Fibroblast of skin of right biceps (primary cell): ENCODE measurements at places on chromosomes 12 and 14.
A peak's percentile ranks its signal among the peaks of the same experiment; 100 is the strongest.

DNA sequence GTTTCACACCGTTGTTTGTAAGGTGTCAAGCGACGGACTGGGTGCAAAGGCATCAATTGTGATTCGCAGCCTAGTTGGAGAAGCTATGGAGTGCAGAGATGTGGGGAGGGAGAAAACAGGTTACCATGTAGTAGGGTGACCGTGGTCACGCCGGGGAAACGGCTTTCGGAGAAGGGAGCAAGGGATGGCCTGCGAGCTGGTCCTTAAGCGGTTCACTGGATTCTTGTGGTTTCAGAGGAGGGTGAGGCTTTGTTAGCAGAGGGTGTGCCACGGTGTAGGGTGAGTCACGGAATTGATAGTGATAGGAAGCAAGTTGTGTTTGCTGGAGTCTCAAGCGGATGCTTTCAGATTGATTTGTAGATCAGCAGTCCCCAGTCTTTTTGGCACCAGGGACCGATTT, 2.3 kb downstream of the PIWIL1 start:
- DNase-seq = no peak

DNA sequence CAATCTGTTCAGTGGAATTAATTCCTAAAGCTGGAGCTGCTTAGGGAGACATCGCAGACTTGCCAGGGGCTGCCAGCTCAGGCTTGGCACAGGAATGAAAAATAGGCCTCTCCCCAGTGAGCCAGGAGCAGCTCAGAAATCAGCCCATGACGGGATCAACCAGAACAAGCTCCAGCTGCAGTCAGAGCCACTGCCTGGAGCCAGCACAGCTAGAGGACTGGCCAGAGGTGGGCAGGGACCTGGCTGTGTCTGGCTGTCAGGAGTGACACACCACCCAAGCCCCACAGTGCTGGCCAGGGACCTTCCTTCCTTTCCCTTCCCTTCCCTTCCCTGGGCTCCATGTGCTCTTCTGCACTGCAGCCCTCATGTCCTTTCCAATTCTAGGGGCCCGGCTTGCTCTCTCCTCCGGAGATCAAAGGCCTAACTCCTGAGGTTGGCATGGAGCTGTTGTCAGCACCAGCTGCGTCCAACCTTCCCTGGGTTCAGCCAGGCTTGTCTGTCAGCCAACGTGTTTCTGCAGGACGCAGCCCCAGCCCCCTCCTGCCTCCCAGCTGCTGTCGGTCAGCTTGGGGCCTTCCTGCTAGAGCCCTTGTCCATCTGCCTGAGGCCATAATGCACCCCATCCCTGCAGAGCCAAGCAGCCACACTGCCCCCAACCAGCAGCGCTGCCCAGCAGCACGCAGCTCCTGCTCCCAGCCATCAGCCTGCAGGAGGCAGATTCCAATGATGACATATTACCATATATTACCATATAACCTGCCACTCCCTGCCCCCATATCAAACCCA, 149.3 kb downstream of the CALM1 start:
- no peak for DNase-seq

DNA sequence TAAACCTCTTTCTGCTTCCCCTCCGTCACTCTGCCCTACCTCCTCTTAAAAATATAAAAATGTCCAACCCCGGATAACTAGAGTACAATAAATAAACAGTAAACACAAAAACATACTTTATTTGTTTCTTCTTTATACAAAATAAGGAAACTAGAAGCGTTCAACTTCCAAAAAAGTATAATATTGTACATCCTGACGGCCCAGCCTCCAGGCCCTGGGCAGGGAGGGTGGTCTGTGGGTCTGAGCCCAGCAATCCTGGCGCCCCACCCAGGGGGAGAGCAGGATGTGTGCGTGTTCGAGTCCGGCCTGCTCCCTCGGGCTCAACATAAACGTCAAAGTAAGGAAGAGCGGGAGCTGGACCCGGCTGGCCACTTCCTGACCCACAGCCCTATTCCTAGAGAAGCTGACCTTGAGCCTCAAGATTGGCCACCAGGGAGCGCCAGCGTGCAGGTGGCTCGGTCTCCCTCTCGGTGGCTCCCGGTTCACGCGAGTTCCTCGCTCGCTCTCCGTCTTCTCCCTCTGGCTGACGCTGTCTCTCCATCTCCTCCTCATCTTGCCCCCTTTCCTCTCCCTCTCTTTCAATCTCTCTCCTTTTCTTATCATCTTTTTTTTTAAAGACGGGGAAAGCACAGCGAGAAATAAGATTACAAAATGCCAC, 9.4 kb downstream of the LHX5 start:
- DNase-seq = peak; percentile 61

- no peak for DNase-seq
These were observed 114.6 kb downstream of the TMEM132C start for GRCh38 chr12:128381541-128381940.

GRCh38 chr14:68834816-68835215, 41.9 kb upstream of the ZFP36L1 start:
- no peak for DNase-seq

- DNase-seq = no peak
These were observed 6.0 kb downstream of the PLEKHH1 start for GRCh38 chr14:67539116-67539515.

- DNase-seq = peak; percentile 59
These were observed 77.1 kb downstream of the KCNMB4 start for GRCh38 chr12:70443062-70443673.

DNA sequence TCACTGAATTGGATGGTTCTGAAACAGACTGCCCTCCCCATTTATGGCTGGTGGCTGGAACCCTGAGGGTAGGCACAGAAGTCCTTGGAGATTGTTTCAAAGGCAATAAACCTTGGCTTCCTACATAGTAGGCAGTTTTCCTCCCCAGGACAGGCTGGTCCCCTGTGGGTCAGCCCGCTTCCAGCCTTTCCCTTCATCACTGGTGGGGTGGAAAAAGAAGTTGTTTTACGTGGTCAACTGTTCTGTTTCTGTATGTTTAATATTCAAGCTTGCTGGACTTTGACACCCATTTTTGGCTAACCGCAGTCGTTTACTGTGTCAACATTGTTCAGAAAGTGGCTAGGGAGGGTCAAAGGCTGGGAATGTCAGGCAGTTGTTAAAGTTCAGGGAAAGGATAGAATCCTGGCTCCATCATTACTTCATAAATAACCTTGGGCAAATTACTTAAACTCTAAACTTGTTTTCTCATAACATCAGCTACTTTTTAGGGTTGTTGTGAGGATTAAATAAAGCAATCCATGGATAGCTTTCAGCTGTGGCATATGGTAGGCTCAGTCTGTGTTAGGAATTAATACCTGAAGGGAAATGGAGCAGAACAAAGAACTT, 2.4 kb downstream of the KLHDC2 start:
- no peak for DNase-seq

- peak; percentile 75 for DNase-seq
These were observed 133.5 kb upstream of the TMCC3 start for GRCh38 chr12:94783862-94784261.

DNA sequence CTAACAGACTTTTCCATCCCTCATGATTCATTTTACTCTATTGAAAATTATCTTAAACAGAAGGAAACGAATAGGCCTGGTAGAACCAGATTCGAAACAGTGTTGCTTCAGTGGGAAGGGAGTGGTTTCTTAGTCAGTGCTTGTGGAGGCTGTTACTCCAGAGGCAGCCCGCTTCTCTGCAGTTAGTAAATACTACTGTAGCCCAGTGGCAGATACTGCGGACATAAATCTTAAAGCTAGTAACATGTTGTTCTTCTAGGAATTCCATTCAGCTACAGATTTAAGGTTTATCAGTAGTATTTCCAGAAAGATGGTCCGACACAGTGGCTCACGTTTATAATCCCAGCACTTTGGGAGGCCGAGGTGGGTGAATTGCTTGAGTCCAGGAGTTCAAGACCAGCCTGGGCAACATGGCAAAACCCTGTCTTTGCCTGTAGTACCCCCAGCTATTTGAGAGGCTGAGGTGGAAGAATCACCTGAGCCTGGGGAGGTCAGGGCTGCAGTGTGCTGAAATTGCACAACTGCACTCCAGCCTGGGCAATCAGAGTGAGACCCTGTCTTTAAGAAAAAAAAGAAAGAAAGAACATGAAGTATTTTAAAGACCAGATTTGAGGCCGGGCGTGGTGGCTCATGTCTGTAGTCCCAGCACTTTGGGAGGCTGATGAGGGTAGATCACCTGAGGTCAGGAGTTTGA, 45.9 kb downstream of the DIP2B start:
- DNase-seq = no peak

DNA sequence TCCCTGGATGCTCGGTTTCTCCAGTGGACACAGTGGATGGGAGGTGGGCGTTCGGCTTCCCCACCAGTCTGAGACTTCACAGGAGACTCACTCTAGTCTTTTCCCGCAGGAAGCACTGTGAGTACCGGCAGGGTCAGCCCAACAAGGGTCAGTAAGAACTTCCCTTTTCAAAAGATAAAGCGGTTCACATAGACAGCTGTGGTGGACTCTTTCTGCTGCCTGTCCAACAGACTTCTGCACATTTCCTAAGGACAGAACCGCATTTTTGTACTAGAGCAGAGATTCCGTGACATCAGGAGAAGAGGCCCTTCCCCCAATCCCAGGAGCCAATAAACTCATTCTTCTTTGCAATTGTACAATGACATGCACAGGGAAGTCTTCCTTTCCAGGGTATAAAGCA, 10.4 kb downstream of the LTBR start:
- no peak for DNase-seq

DNA sequence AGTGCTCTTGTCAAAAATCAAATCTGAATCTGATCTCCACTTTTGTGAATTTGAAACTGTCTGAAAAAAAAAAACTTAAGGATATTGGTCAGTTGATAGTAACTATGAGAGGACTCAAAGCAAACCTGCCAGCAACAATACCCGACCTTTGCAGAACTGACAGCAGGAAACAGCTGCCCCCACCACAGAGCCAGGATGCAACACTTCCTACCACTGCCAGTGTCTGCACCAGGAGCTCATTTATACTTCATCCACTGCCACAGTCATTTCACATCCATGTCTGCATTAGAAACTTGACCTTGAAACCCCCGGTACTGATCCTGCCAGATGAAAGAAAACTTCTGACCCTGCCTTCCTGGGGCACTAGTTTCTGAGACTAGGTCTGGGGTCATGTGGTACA, 27.4 kb upstream of the RXYLT1 start:
- no peak for DNase-seq

DNA sequence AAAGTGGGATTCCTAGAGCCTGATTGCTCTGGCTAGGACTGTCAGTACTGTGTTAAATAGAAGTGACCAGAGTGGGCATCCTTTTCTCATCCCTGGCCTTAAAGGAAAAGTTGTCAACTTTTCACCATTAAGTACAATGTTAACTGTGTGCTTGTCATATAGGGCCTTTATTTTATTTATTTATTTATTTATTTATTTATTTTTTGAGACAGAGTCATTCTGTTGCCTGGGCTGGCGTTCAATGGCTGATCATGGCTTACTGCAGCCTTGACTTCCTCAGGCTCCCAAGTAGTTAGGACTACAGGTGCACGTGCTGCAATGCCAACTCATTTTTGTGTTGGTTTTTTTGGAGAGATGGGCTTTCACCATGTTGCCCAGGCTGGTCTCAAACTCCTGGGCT, 11.6 kb downstream of the SH2B3 start:
- DNase-seq = no peak

GRCh38 chr14:102873131-102873530, 49.3 kb upstream of the AMN start:
- DNase-seq = no peak

- no peak for DNase-seq
These were observed 8.0 kb downstream of the OAS2 start for GRCh38 chr12:112986291-112986800.

DNA sequence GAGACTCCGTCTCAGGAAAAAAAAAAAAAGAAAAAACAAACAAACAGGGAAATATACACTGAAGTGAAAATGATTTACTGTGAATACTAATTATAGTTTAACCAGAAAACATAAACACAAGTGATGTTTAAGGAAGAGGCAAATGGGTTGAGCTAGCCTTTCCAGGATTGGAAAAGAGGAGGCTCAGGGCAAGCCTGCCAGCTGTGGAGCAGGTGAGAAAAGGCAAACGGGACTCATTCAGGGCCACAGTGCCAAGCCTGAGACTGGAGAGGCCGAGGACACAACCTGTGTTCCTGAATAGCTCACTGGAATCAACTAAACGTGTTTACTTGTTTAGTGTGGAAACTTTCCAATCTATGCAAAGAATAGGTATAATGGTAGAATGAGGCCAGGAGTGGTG, 35.7 kb upstream of the MAPKAPK5 start:
- no peak for DNase-seq

- no peak for DNase-seq
These were observed 107.0 kb downstream of the ARF6 start for GRCh38 chr14:49999826-50000379.

GRCh38 chr14:103155826-103156394, 32.6 kb downstream of the TNFAIP2 start:
- DNase-seq = no peak

GRCh38 chr12:113318046-113318656, 16.8 kb downstream of the SLC8B1 start:
- no peak for DNase-seq

DNA sequence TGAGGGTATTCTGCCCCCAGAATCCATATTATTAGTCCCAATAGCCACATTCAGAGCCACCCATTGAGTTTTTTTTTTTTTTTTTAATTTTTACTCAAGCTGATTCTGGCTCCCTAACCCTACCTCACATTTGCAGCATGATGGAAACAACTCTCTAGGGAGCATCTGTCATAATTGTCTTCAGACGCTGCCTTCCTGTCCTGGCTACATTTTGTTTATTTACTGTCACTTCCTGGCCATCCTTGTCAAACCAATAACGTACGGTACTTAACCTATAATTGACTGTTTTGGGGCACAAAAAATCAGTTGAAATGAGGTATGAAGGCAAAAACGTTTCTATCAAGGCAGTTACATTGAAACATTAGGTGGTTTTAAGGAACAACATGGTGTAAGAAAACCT, 2.1 kb downstream of the GLIPR1 start:
- DNase-seq = peak; percentile 36

DNA sequence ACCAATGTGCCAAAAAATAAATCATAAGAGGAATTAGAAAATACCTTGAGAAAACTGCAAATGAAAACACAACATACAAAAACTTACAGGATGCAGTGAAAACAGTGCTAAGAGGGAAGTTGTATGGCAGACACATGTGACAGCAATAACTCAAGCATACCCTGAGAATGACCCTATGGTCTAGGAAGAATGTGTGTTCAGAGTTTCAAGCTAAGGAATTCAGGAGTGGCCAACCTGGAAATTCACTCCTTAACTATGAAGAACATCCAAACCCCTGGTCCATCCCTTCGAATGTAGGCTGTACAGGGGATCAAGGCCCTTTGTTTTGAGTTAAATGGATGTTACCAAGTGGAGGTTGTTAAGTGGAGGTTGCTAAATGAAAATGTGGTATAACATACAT, 16.7 kb upstream of the TTC9 start:
- peak; percentile 7 for DNase-seq

- DNase-seq = peak; percentile 92
These were observed 25.3 kb downstream of the JDP2 start for GRCh38 chr14:75452900-75453816.

GRCh38 chr14:74425525-74426201, 347 bp downstream of the SYNDIG1L start:
- DNase-seq = peak; percentile 32

GRCh38 chr12:112941528-112942335, 3.5 kb downstream of the OAS3 start:
- no peak for DNase-seq

- DNase-seq = no peak
These were observed 134.7 kb downstream of the GPR135 start for GRCh38 chr14:59330455-59330854.
